Effector CD4-positive, alpha-beta T cell (primary cell): ENCODE measurements at places on chromosomes 7 and 10.

- DNase-seq, result no peak
These were observed 103.2 kb downstream of the MAD1L1 start for GRCh38 chr7:2129323-2130095.

DNA sequence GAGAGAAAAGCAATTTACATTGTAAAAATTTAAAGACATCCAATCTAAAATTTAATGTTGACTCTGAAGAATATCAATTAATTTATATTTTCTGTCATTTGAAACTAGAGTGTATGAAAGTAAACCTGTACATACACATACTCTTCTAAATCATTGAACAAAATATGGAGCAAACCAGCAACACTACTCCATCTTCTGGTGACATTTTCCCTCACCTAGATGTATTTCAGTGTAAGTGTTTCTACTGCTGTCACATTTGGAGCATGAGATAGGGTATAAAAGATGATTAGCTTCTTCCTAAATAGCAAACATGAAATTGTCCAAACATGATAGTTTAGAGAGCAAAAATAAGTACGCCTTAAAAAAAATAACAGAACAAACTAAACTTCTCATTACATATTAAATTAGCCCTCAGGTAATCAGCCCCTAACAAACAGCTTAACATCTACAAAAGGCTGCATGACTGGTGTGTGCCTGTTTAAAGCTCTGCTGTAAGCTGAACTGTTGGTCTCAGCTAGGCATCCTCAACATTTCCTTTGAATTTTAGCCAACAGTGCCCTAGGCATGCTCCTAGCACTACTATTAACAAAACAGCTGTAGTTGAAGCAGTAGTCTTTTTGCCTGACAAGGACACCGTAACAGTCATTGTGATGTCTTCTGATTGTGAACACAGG lies 189.8 kb downstream of the CTNNA3 start:
- DNase-seq, result no peak

DNA sequence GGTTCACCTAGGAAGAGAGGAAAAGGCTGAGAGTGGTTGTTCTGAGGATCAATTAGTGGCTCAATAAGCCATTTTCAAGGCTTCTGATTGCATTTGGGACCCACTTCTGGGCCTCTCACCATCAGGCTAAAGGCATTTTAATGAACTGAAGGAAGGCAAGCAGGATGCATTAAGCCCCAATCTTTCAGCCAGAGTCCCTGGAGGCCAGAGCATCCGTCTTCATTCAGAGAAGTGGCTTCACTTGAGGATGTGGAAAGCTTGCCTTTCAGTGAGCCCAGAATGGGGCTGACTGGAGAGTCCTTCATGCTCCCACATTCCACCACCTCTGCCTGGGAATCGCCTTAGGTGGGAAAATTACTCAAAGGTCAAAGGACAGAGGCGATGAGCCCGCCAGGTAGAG lies 41.8 kb downstream of the COL17A1 start:
- no peak for DNase-seq

- DNase-seq, result no peak
These were observed 88.6 kb downstream of the HIF1AN start for GRCh38 chr10:100624298-100624697.
